ENCODE measurements at places on chromosomes 6 and 20.

DNA sequence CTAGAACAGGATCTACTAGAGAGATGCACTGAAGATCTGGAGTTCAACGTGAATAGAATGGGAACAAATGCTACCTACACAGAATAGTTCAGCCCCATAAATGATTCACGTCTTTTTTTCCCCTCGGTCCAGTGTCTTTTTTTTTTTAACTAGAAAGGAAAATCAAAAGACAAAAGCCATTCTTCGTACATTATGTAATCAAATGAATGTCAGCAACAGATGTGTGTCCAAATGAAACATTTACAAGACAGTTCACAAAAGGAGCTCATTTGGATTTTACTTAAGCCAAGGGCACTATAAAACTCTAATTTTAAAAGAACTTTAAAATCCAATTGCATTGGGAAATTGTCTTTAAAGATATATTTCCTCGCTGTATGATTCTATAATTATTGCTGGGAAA, 42.4 kb downstream of the FAM184A start:
- DNase-seq = no peak

DNA sequence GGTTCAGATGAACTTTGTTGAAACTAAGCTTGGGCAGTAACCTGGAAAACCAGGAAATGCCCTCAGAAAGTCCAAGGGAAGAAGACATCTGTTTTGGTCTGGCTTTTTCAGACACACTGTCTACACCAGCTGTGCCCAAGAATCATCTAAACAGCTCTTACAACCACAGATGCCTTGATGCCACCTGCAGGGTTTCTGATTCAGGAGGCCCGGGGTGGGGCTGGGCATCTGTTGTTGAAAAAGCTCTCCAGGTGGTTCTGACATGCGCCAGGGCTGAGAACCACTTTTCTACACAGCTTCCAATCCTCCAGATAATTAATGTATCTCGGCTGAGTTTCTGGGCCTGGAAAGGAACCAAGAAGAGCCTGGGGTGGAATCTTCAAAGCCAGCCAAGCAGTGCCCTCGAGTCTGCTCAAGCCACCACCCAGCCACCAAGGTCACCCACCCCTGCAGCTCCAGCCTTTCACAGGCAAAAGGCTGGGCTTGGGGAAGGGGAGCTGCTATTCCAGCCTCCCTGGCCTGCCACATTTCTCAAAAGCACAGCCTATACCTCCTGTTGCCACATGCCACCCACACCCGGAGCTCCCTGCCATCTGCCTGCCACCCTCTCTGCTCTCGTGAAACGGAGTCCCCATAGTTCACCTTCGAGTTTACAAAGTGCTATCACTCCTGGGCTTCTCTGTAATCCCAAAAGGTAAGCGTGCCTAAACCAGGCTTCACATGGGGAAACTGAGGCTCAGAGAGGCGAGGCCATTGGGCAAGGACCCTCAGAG, 9.4 kb downstream of the MDGA1 start:
- DNase-seq = no peak

DNA sequence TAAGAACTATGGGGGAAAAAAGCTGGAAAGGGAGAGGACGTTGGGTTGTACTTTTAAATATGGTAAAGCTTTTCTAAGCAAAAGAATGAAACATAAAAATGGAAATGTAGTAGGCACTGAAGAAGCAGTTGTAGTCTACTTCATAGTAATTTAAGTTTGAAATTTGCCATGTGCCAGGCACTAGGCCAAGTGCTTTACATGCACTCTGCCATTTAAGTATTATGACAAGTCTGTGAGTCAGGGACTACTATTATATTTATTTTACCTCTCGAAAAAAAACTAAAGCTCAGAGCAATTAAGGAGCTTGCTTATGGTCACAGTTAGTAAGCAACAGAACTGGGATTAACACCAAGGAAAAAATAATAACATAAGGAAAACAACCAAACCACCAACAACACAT, 257.8 kb downstream of the GMDS start:
- DNase-seq = no peak

- DNase-seq = no peak
Observed at GRCh38 chr6:97669191-97670031, 386.4 kb upstream of the MMS22L start.
